ENCODE measurements at places on chromosomes 1 and 21.
A peak's percentile ranks its signal among the peaks of the same experiment; 100 is the strongest.

GRCh38 chr1:86567341-86567740 is 20.5 kb downstream of the CLCA4 start:
- DNase-seq: no peak

GRCh38 chr1:157390651-157391050 is 161.7 kb downstream of the FCRL5 start:
- no peak for DNase-seq

GRCh38 chr1:155017946-155018316 is 15.3 kb downstream of the ZBTB7B start:
- DNase-seq: no peak

DNA sequence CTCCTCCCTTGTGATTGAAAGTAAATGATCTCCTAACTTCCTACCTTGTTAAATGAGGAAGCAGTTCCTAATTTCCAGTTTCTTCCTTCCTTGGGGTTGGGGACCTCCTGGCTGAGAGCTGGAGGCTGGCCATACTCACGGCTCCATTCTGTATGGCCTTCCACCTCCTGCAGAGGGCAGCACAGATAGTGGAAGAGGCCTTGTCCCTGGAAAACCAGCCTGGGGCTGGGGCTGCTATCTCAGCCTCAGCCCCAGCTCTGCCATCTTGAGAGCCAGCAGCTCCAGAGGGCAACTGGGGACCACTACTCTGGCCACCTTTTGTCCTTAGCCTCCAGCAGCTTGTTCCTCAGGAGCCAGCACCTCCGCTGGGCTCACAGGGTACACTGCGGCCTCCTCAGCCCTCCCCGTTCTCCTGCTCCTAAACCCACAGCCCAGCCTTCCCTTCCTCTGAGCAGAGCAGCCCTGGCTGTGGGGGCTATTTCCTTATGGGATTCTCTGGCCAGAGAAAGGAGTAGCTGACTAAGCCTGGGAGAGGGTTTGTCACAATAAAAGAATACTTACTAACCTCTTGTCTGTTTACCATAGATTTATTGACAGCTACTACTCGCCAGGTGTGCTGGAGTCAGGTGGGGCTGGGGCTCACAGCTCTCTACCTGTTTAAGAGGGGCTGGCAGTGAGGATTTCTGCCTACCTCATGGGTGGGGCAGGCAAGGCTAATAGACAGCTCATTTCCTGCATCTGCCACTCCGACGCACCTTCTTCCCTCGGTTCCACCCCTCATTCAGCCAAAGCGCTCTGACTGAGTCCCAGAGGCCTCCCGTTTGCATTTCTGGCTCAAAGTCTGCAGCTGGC is 6.3 kb downstream of the TMEM234 start:
- DNase-seq: peak; percentile 75

DNA sequence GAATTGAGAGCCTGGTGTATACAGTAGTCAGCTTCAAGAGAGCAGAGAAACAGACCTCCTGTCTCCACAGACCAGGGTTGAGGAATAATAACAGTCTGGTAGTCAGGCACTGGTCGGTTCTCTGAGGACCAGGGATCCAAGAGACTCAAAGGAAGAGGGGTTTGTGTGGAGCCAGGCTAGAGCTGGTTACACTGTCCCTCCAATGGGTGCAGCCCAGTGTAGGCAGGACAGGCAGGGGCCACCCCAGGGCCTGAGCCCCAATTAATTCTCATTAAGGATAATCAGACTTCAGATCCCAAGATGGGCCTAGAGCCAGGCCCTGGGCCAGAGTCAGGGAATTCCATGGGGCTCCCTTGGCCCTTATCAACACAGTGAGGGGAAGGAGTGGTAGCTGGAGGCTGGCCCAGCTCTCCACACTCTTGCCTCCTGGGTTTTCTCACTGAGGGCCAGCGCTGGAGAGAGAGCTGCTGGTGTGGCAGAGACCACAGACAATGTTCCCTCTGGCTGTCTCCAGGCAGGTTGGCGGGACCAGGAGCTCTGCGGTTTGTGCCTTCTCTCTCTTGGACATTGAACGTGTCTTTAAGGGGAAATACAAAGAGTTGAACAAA is 9.1 kb downstream of the SEMA4A start:
- no peak for DNase-seq

- DNase-seq: no peak
Measured at GRCh38 chr1:14987829-14988603, 165.5 kb upstream of the TMEM51 start.

GRCh38 chr1:156673387-156674121 is 3.7 kb downstream of the NES start:
- DNase-seq: no peak

DNA sequence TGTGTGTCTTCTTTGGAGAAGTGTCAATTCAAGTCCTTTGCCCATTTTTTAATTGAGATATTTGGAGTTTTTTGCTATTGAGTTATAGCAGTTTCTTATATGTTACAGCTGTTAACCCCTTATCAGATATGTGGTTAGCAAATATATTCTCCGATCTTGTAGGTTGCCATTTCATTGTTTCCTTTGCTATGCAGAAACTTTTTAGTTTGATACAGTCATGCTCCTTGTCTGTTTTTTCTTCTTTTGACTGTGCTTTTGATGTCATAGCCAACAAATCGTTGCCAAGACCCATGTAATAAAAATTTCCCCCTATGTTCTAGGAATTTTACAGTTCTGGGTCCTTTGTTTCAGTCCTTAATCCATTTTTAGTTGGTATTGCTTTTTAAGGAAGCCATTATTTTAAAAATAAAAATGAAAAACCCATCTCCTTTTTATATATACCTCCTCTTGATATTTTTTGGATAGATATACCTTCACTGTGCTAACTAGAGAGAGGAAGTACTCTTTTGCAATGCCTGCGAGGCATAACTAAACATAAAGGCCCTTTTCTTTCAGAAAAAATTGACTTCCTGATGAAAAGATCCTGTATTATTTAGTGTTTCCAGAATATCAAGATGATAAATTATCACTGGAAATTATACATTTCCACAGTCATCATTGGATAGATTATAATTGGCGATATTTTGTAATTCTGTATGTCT is 127.8 kb downstream of the HS2ST1 start:
- no peak for DNase-seq

DNA sequence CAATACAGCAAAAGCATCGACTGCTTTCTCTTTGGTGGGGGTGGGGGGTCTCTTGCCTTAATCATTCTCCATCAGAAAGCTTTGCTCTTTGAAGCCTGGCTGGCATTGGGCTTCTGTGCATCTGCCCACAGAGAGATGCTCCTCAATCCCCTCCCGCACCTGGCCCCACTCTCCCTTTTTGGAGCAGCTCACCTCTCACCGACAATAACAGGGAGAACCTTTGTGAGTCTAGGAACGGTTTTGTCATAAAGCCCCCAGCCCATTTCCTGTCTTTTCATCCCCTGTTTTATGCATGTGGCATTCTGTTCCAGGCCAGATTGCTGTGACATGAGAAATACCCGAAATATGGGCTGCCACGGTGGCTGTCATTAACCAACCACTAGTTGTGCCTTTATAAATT is 469.0 kb upstream of the VAMP3 start:
- no peak for DNase-seq

DNA sequence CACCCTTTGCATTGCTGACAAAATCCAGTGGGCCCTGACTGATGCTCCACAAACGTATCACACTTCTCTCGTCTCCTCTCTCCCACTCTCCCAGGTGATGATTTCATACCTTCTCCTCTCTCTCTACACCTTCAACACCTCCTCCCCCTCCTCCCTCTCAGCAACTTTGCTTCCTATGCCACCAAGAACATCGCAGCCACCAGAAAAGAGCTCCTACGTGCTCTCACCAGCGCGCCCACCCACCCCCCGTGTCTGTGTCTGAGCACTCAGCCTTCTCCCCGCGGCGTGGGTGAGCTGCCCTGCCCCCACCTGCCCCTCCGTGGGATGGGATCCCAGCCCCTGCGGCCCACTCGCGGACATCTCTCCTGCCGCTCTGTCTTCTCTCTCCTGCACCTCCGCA is 55.1 kb upstream of the COX20 start:
- DNase-seq: no peak

DNA sequence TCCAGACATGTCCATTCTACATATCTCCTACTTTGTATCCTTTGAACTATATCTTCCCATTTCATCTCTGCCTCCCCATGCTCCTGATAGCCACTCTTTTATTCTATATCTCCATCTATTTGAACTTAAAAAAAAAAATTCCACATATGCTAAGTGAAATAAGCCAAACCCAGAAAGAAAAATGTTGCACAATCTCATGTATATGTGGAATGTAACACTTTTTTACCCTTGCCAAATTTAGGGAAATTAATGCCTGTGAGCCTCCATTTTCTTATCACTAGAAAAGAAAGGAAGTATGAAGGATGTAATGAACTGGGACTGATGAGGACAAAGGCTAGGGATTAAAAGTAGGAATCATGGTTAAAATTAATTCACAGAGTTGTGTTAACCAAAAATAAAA is 53.5 kb downstream of the RGS13 start:
- no peak for DNase-seq

DNA sequence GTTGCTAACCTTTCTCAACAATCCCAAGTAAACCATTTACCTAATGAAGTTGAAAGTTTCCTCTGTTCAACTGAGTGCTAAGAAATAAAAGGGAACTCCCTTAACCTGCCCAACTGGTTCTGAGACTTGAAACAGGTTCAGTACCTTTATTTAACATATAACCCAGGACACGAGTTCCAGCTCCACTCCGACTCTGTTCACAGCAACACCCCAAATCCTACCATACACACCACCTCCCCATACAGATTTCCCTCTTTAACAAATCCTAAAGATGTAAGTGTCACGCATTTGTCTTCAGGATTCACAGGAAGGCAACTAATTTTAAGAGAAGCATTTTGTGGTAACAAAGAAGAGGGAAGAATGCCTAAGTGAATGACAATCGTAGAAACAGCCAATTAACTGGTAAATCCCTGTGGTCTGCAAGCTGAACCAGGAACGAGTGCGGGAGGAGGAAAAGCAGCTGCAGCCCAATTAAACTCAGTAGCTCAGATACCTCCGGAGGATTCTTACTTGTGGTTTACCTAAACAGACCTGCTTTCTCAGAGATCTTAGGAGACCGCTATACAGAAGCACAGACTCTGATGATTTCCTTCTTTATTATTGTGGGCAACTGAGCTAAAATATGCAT is 134.5 kb upstream of the MAGI3 start:
- no peak for DNase-seq

GRCh38 chr21:41321908-41322495 is 5.4 kb downstream of the FAM3B start:
- no peak for DNase-seq

DNA sequence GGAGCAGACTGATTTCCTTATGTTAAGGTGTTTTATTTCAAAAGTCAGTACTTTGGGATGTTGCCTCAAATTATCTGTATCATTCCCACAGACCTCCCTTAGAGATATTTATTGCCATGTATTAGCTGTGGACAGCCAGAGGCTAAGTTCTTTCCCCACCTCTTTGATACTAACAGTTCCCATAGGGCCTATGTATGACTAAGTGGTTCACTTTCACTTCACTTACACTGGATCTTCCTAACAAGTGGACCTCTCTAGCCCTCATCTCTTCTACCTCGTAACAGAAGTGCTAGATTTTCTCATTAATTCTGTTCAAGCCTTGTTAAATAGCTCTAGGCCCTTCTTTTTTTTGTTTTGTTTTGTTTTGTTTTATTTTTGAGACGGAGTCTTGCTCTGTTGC is 6.2 kb downstream of the TRAF5 start:
- no peak for DNase-seq

DNA sequence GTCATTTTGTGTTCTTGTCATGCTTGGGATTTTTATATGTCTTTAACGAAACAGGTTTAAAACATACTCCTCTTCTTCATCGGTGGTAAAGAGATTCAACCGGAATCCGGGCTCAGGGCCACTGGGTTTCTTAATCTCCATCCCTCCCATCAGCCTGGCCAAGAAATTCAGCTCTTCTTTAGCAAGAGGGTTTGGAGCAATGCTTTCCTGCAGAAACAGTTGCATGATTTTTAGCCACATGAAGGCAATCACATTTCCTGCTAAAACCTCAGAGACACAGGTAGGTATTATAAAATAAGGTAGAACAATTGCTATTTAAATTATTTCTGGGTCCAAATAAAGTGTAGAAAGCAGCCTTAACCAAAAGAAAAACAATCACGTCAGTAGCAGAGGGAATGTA is 22.7 kb upstream of the LSM10 start:
- no peak for DNase-seq

GRCh38 chr1:79042539-79042938 is 36.0 kb upstream of the ADGRL4 start:
- no peak for DNase-seq

DNA sequence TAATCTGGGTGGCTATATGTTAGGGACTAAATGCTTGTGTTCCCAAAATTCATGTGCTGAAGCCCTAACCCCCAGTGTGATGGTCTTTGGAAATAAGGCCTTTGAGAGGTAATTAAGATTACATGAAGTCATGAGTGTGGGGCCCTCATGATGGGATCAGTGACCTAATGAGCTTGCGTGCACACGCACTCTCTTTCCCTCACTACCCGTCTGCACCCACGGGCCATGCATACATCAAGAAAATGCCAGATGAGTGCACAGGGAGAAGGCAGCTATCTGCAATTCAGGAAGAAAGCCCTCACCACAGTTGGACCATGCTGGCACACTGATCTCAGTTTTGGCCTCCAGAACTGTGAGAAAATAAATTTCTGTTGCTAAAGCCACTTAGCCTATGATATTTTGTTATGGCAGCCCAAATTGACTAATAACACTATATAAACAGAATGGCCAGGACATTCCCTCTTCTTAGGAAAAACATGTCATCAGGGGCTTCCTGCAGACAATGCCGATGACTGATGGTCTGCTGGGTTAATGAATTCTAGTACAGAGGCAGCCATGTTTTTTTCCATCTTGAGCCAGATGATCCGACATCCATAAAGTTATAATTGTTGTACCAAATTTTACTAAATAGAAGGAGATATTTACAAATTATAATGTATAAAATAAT is 18.1 kb upstream of the MYOG start:
- DNase-seq: no peak

DNA sequence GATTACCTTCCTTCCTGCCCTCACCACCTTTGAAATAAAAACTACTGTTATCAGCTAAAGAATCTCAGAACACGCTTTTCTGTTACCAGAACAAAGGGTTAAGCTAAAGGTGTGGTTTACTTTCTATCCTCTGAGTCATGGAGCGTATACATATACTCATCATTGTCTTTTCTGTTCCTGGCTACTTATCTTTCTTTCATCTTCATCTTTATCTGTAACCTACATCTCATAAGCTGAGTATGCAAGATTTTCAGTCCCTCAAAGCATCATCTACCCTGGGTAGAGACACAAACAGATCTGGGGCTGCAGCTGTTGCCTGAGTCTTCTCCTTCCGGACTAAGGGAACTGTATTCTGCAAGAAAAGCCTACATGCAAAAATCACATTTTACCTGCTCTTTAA is 75.6 kb downstream of the LMO4 start:
- DNase-seq: no peak

- DNase-seq: no peak
Measured at GRCh38 chr1:204821924-204822323, 48.7 kb upstream of the NFASC start.

All from NCI-H2029 (cell line).